ENCODE measurements at places on chromosomes 5 and 9.
A peak's percentile ranks its signal among the peaks of the same experiment; 100 is the strongest.

- DNase-seq, result no peak
Observed at GRCh38 chr5:132428484-132429462, 59.3 kb downstream of the SLC22A5 start.

GRCh38 chr9:8857926-8858595 is 1058.5 kb upstream of the DMAC1 start:
- peak; percentile 39 for DNase-seq

DNA sequence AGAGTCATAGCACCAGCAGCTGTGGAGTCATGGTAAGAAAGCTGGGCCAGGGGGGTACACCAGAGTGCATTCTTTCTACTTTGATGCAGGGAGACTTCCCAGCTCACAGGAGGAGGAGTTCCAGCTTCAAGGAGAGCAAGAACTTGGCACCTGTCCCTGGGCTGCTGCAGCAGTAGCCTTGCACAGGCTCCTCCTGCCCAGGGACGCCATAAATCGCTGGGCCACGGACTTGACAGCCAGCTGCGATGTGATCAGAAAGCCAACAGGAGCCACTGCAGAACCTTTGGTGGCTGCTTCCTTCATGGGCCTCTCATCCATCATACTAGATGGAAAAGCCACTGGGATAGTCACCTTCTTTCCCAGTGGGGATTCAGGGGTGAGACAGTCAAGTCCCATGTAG is 234.7 kb downstream of the NMUR2 start:
- no peak for DNase-seq

- DNase-seq, result no peak
Observed at GRCh38 chr9:98168153-98168780, 24.2 kb downstream of the CORO2A start.

GRCh38 chr5:62000646-62001045 is 305.4 kb upstream of the KIF2A start:
- no peak for DNase-seq

- peak; percentile 19 for DNase-seq
Observed at GRCh38 chr5:10775646-10776045, 14.6 kb upstream of the DAP start.

DNA sequence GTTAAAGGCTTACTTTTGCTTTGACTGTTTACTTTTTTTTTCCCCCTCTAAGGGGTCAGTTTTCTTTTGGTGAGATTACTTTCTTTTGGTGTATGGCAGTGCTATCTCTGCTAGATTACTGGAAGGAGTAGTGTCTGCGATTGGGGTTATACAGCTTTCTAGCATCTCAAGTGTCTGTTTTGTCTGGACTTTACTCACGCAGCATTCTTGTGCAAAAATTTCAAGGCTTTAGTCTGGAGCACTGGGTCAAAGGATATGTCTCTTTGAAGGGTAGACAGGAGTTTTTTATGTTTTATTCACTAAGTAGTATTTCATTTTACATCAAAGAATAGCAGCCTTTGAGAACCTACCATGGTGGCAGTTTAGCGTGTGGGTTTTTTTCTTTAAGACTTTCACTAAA is 52.6 kb downstream of the NDUFS4 start:
- no peak for DNase-seq

- peak; percentile 56 for DNase-seq
Observed at GRCh38 chr9:92947268-92948037, at the start of gene FGD3. Gene FGD3, plus strand, starts transcription at chr9:92947523. Its CDS starts 28,734 bp downstream, at chr9:92976257.

GRCh38 chr9:132499251-132499650 is 83.2 kb upstream of the BARHL1 start:
- no peak for DNase-seq

GRCh38 chr9:115093520-115093919 is 24.4 kb downstream of the TNC start:
- DNase-seq, result no peak

GRCh38 chr5:176658007-176658599 is 10.8 kb downstream of the TSPAN17 start:
- DNase-seq, result peak; percentile 86

- no peak for DNase-seq
Observed at GRCh38 chr9:95857124-95857523, 18.4 kb upstream of the ERCC6L2 start.

GRCh38 chr9:135414293-135414692 is 65.3 kb upstream of the PPP1R26 start:
- DNase-seq, result no peak

DNA sequence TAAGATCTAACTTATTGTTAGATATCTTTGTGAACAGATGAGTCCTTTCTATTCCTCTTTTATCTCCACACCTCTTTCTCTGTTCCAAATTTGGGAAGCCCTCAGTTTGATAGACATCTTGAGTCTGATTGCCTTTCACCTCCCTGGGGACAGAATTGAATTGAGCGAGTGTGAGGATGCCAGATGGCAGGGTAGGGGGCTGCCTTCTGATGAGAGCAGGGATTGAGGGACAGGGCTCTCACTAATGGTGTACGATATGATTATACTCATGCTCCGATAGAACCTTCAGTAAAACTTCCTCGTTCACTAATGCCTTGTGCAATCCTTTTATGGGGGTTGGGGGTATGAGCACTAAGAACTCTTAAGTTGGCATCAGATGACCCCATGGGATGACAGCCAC is 172.1 kb upstream of the DAP start:
- no peak for DNase-seq

- no peak for DNase-seq
Observed at GRCh38 chr9:93959739-93960154, 4.6 kb upstream of the BARX1 start.

GRCh38 chr9:134455934-134456755 is 129.9 kb downstream of the RXRA start:
- DNase-seq, result peak; percentile 67

DNA sequence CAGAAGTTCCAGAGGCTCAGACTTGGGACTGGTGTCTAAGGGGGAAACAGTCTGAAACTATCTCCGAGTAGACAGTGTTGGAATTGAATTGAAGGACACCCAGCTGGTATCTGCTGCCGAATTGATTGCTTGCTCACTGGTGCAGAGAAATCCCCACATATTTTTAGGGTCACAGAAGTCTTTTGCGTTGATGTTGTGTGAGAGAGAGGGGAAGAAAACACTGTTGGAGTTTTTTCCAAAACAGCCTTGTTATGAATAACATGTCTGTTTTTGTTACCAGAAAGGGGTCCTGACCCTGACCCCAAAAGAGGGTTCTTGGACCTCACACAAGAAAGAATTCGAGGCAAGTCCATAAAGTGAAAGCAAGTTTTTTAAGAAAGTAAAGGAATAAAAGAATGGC is 81.3 kb downstream of the ALDH7A1 start:
- no peak for DNase-seq

DNA sequence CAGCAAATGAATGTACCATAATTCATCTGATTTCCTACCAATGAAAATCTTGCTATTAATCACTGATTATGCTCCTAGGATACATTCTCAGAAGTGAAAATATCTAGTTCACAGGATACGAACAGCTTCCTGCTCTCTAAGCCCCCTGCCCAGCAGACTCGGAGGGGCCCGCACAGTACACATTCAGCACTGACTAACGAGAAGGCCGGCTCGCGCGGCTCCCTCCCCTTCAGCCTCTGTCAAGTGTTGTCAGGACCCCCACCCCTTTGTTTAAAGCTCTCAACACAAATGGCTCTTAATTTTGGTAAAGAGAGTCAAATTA is 82.0 kb downstream of the PRRT1B start:
- no peak for DNase-seq

- DNase-seq, result no peak
Observed at GRCh38 chr5:80156156-80156555, 99.7 kb downstream of the SERINC5 start.

- no peak for DNase-seq
Observed at GRCh38 chr5:87765009-87765408, 352.3 kb upstream of the CCNH start.

DNA sequence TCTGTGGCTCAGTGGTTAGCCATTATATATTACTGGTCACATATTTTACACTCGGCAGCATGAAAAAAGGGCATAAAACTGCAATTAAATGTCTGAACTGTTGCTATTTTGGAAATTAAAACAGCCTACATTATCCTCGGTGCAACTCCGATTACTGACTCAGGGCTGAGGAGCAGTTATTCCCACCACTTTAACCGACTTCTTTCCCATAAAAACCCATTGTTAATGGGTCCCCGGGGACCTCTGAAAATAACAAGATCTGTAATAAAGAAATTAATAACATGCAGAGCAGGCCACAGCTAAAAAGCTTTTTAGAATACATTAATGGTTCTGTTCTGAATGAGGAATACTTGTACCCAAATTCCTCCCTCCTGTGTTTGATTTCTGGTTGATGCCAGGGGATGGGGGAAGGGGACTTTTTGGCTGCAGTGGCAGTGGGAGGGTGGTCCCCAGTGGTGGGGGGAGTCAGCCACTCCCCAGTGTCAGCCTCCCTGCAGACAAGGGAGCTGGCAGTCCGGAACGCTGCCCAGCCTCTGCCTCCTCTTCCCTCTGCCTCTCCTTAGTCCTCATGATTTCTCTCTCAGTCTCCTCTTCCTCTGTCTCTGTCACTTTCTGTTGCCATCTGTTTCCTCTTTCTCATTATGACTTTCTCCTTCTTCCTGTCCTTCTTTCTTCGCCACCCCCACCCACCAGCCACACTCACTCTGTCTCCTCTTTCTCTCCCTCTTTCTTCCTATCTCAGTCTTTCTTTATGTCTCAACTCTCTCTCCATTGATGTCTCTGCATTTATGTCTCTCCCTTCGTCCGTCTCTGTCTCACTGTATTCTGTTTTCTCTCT is 59.0 kb upstream of the ZBTB43 start:
- no peak for DNase-seq

GRCh38 chr9:16628413-16628812 is 242.1 kb downstream of the BNC2 start:
- no peak for DNase-seq

GRCh38 chr5:1961304-1961946 is 78.7 kb upstream of the IRX4 start:
- no peak for DNase-seq

GRCh38 chr5:142506756-142507155 is 179.1 kb downstream of the FGF1 start:
- DNase-seq, result no peak

DNA sequence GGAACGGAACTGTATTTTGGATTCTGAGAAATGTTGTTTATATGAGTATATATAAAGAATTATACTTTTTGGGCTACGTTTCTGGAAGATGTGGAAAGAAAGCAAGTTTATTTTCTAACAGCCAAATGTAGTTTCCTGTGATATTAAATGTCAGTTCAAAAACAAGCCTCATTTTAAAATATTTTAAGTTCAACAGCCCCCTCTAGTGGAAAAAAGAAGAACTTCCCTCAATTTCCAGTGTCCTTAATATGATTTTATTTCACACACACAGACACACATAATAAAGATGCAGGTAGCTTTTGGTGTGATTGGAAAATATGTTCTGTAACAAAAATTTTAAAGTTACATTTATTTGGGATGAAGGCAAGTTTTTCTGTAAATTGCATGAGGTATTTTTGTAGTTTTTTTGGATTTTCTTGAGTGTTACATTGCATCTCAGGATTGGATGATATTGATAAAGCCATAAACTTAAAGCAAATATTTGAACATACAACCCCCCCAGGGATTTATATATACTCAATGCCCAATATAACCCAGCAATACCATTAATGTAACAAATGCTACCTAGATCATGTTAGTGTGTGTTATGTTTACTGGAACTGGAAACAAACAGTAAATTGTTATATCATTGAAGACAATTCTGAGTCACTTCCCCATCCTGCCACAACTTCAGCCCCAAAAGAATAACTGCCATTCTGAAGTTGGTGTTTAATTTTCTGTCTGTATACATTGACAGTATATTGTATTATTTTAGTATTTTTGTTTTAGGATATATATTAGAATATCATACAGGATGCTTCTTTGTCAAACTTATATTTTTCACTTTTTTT is 54.0 kb downstream of the CCDC171 start:
- peak; percentile 75 for DNase-seq

DNA sequence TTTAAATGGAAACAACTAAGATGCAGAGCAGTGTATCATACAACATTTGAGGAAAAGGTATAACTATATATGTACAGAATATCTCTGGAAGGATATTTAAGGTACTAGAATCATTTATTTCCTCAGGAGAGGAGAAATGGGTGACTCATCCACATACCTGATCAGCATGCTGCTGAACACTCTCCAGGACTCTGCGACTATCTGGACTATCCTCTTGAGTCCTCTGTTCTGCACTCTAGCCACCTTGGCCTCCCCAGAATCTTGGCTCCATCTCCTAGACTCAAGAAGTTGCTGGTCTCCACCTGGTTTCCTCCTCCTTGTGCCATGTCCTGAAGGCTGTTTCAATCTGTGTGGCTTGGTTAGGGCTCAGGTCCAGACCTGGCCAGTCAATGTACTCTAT is 8.8 kb upstream of the PRDM6 start:
- DNase-seq, result no peak

GRCh38 chr9:90890146-90890810 is 88.7 kb downstream of the SYK start:
- peak; percentile 5 for DNase-seq

GRCh38 chr9:123866497-123866896 is 63.4 kb downstream of the DENND1A start:
- DNase-seq, result peak; percentile 45

- no peak for DNase-seq
Observed at GRCh38 chr9:26945591-26945990, 1.5 kb downstream of the PLAA start.

GRCh38 chr5:71597001-71597400 is 9.9 kb downstream of the MCCC2 start:
- DNase-seq, result no peak

GRCh38 chr5:154473581-154474283 is 4.3 kb downstream of the HAND1 start:
- DNase-seq, result no peak

- peak; percentile 87 for DNase-seq
Observed at GRCh38 chr9:85715587-85715986, 26.2 kb downstream of the AGTPBP1 start.

- no peak for DNase-seq
Observed at GRCh38 chr5:149608936-149609545, 27.7 kb downstream of the ARHGEF37 start.

GRCh38 chr5:100856462-100856861 is 46.6 kb downstream of the ST8SIA4 start:
- no peak for DNase-seq
